Renal pelvis (tissue), 12 donors: ENCODE measurements at places on chromosomes 5 and 9. TPM values are rescaled to one million over a fixed set of nuclear protein-coding genes. Genes with fewer than 3 reads are reported as not detected.

The EIF4E1B gene
- 0.04 TPM for polyA plus RNA-seq

The CAMK2A gene
- polyA plus RNA-seq: 6.4 TPM

The PCDHB13 gene
- polyA plus RNA-seq: 6.4 TPM

The NR4A3 gene
- 0.37 TPM for polyA plus RNA-seq

- no peak for DNase-seq
Measured at GRCh38 chr5:51559921-51560658, 176.8 kb downstream of the ISL1 start.

GRCh38 chr5:80071510-80072021, 36.4 kb downstream of the THBS4 start:
- no peak for DNase-seq

- DNase-seq: peak; percentile 50
Measured at GRCh38 chr9:79257228-79257781, 314.5 kb upstream of the TLE4 start.

DNA sequence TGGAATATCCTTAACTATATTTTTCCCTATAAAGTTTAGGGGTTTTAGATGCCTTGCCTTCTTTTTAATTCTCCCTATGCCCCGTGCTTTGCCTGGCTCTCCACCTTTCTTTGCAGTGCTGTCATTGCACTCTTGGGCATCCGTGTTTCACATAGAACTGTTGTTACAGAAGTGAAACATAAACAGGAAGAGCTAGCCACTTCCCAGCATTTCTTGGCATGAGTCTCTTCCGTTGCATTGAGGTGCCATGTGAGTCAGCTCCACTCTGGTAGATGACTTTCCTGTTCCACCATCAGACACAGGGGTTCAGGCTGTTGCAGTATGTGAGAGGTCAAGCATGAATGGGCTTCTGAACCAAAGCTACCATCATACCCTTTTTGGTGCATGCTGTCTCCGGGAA, 73.4 kb downstream of the ANGPTL2 start:
- no peak for DNase-seq
